ENCODE measurements at places on chromosomes 16 and 17.
A peak's percentile ranks its signal among the peaks of the same experiment; 100 is the strongest.

DNA sequence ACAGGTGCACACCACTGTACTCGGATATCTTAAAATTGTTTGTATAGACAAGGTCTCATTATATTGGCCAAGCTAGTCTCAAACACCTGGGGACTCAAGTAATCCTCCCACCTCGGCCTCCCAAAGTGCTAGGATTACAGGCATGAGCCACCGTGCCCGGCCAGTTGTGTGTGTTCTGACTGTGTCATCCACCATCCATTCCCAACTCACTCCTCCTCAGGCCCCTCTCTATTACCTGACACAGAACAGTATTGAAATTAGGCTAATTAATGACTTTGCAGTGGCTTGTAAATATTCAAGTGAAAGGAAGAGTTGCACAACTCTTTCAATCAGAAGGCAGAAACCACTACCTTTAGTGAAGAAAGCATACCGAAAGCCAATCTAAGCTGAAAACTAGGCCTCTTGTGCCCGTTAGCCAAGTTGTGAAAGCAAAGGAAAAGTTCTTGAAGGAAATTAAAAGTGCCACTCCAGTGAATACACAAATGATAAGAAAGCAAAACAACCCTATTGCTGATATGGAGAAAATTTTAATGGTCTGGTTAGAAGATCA, 28.7 kb downstream of the GOSR1 start:
- no peak for DNase-seq

GRCh38 chr17:40091691-40092397, 8.5 kb downstream of the NR1D1 start:
- DNase-seq, result no peak

- peak; percentile 35 for DNase-seq
These were observed 1.7 kb upstream of the SLC16A11 start for GRCh38 chr17:7045492-7046126.

- peak; percentile 55 for DNase-seq
These were observed 31.7 kb downstream of the OSBPL7 start for GRCh38 chr17:47789611-47790561.

GRCh38 chr17:69954241-69954925, 120.6 kb upstream of the KCNJ16 start:
- no peak for DNase-seq

- no peak for DNase-seq
These were observed 744 bp upstream of the GGNBP2 start for GRCh38 chr17:36544044-36544306.

- DNase-seq, result no peak
These were observed 13.4 kb downstream of the MSI2 start for GRCh38 chr17:57269598-57270255.

Measured in right kidney (tissue), 9 donors.